ENCODE measurements at places on chromosomes 16 and 17.

- DNase-seq = no peak
Observed at GRCh38 chr17:57946798-57947358, 8.3 kb downstream of the CUEDC1 start.

GRCh38 chr17:19343256-19343630 lies 19.3 kb downstream of the B9D1 start:
- no peak for DNase-seq

- DNase-seq = no peak
Observed at GRCh38 chr16:73059779-73060615, 12.1 kb upstream of the ZFHX3 start.

GRCh38 chr16:13478991-13479390 lies 441.0 kb upstream of the ERCC4 start:
- DNase-seq = no peak

DNA sequence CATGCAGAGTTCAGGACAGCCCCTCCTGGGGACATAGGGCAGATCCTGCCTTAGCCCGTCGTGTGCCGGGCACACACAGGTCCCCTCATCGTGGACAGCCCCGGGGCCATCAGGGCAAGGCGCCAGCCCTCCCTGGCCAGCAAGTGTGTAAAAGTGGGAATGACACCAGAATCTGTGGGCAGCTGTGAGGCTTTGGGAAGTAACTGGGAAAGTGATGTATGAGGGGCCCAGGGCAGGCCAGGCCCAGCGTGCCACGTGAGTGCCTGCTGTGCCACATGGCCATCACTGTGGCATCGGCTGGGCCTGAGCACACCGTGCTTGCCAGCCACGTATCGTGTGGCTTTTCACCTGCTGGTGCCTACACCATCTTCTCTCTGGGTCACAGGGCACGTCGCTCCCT lies 26.6 kb downstream of the ACSF3 start:
- no peak for DNase-seq
